ENCODE measurements at places on chromosomes 5 and 9.
A peak's percentile ranks its signal among the peaks of the same experiment; 100 is the strongest.

GRCh38 chr9:20373263-20373662 lies 249.0 kb downstream of the MLLT3 start:
- no peak for DNase-seq

DNA sequence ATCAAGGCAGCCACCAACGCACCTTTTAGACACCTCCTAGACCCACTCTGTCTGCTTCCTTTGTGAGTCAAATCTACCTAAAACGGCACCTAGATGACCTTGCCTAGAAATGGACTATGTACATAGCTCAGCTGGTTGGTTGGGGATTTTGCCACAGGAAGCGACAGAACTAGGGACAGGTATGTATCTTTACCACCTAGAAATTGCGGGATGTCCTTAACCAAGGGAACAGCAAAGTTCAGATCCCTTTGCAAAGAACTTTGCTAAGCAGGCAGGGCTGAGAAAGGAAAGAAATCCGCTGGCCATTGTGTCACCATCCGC lies 2.0 kb upstream of the ENC1 start:
- DNase-seq: no peak

DNA sequence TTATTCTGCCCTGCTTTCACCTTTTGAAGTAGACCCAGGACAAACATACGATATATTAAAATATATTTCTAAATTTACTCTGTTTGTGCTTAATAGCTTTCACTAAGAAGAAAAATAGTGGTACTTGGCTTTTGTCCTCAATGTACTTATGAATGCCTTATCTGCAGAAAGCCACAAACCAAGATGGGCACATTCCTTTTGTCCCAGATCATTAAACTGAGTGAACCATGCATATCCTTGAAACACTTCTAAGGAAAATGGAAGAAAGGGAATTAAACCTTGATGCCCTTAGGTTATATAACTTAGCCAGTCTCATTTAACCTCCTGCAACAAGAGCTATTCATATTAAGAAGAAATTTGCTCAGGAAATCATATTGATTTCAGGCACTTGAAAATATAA lies 553.8 kb upstream of the CDH9 start:
- no peak for DNase-seq

DNA sequence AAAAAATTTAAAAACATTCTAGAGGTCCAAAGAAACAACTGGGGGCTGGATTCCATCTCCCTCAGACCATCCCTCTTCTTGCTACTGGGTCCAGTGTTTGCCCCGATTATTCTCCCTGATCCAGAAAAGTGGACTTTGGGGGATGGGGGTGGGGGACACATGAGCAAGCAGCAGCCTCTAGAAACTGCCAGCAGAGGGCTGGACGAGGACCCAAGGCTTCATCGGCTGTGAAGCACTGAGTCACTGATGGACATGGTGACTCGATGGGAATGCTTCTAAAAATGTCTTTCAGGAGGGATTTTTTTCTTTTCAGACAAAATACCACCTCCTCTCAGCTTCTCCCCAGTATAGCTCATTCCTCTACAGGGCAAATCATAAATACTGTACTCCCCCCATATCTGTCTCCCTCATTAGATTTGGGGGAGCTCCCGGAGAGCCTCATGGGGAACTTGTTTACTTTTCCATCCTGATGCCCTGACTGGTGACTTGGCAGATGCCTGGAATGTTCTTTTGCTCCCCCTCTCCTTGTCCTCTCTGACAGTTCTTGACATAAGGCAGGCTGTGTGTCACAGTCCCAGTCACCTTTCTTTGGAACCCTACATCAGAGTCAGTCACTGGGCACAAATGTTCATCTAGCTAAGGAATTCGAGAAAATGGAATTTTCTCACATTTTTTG lies 67.2 kb upstream of the STC2 start:
- DNase-seq: peak; percentile 31

DNA sequence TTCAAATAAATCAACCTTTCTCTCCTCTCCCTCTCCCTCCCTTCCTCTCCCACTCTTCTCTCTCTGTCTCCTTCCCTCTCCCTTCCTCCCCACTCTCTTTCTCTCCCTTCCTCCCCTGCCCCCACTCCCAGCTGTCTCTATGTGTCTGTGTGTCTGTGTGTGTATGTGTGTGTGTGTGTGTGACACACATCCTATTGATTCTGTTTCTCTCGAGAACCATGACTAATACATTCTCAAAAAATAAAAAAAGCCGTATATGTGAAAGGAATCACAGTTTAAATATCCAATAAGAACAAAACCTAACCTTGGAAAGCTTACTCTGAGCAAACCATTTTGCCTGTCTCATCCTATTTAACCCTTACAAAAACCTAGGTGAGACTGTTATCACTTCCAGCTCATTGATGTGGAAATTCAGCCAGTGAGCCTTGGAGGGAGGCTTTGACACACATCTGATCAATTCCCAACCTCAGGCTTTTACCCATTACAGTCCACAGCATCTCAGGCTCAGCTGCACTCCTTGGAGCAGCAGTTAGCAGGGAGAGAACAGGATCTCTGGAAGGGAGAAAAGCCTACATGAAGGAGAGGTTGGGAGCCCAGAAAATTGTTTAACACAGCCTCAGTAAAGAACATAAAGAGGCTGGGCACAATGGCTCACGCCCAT lies 8.3 kb downstream of the HSD17B3 start:
- DNase-seq: no peak

DNA sequence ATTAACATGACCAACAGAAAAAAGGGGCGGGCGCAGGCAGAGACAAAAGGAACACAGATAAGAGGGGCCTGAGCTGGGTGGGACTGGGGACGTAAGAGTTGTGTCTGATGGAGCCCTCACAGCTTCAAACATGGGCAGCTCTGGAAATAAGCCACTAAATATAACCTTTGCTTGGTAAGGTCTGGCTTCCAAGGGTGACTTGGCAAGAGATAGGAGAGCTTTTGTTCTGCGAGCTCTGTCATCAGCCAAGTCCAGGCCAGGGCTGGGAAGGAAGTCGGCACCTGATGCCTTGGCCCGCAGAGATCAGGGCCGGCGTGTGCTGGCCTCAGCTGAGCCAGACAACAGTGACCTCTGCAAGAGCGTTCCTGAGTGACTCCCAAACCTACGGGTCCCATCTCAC lies 11.8 kb downstream of the TRUB2 start:
- no peak for DNase-seq

- no peak for DNase-seq
Measured at GRCh38 chr5:103217101-103217500, 41.5 kb upstream of the MACIR start.

GRCh38 chr9:9790216-9790872 lies 822.5 kb downstream of the PTPRD start:
- DNase-seq: no peak

- DNase-seq: no peak
Measured at GRCh38 chr5:23223846-23224245, 283.6 kb upstream of the PRDM9 start.

DNA sequence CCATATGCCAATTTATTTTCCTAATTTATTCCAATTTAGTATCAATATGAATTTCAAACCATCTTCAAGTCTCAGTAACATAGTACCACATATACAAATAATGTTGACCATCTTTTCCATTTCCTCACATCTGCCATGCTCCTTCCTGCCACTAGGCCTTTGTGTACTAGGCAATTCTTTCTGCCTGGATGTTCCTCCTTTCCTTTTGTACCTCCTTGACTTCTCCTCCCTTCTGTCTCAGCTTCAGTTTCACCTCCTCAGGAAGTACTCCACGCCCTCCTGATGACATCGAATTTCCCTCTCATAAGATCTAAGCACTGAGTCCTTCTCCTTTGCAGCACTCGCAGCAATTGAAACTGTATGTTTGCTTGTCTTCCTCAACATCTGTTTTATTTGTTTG lies 53.9 kb downstream of the MEF2C start:
- no peak for DNase-seq

DNA sequence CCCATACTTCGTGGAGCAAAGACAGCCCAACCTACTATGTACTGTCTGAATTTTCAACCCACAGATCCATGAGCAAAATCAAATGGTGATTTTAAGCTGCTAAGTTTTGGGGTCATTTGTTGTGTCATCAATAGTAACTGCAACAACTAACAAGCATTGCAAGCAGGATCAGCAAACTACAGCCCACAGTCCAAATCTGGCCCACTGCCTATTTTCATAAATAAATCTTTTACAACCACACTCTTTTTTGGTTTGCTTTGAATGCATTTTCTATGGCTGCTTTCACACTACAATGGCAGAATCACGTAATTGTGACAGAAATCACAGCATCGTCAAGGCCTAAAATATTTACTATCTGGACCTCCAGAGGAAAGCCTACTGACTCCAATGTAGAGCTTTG lies 237.2 kb upstream of the TRIM32 start:
- DNase-seq: no peak

DNA sequence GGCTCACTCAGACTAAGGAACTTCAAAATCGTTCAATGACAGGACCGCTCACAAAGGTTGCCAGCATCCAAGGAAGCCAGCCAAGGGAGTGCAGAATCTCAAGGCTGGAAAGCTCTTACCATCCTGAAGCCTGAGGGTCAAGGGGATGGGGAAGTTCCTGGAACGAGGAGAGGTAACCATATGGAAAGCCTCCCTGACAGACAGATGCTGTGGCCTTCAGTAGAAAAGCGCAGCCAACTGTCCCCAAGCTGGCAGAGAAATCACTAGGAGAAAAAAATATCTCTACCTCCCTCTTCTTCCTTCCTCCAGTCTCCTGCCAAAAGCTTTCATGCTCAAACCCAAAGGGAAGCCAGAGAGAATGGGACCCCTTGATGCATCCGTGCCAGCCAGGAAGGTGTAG lies 90.5 kb upstream of the RANBP3L start:
- no peak for DNase-seq

DNA sequence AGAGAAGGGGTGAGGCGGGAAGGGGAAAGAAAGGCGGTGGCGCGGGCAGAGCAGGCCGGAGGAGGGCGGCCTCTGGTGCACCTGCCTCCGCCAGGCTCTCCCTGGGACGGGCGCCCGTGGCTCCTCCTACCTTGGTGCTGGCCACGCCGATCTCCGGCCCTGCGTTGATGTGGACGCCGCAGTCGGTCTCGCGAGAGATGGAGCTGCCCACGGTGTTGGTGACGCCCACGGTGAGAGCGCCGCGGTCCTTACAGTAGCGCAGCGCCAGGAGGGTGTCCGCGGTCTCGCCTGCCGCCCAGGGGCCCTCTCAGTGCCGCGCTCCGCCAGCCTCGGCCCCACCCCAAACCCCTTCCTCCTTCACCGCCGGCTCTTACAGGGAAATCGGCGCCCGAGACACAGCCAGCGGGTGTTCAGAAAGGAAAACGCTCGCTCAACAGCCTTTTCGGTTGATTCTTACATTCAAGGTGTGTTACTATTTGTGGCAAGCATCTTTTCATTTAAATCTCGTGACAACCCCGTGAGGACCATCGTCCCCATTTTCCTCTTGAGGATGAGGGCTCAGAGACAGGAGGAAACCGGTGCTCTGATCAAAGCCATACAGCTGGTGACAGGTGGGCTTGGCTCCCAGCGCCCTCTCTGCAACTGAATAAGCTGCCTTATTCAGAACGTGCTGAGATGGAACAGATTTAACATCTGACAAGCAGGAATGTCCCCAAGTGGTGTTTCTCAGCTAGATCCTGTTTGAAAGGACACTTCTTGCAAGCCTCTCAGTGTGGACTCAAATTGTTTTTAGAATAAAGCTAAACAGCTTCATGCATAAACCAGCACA lies 22.0 kb upstream of the MAPK9 start:
- no peak for DNase-seq

GRCh38 chr5:13278148-13278547 lies 666.3 kb downstream of the DNAH5 start:
- DNase-seq: no peak

- no peak for DNase-seq
Measured at GRCh38 chr9:95124582-95125367, 192.7 kb downstream of the FANCC start.

DNA sequence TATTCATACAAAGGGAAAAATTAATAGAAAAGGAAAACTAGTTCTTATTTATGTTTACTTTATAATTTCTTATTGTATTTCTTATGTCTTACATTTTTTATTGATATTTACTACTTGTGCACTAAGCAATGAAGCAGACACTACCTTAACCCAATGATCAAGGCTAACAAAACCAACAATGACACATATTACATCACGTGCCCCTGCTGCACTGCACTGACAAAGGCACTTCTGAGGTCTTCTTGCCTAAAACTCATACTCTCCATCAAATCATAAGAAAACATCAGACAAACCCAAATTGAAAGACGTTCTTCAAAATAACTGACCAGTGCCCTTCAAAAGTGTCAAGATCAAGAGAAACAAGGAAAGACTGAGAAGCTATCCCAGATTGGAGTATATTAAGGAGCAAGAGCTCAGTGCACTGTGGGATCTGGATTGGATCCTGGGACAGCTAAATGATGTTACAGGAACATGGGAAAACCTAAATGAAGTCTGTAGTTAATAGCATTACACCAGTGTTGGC lies 230.9 kb downstream of the AUH start:
- no peak for DNase-seq

GRCh38 chr9:87502391-87503221 lies 4.9 kb downstream of the DAPK1 start:
- DNase-seq: no peak

DNA sequence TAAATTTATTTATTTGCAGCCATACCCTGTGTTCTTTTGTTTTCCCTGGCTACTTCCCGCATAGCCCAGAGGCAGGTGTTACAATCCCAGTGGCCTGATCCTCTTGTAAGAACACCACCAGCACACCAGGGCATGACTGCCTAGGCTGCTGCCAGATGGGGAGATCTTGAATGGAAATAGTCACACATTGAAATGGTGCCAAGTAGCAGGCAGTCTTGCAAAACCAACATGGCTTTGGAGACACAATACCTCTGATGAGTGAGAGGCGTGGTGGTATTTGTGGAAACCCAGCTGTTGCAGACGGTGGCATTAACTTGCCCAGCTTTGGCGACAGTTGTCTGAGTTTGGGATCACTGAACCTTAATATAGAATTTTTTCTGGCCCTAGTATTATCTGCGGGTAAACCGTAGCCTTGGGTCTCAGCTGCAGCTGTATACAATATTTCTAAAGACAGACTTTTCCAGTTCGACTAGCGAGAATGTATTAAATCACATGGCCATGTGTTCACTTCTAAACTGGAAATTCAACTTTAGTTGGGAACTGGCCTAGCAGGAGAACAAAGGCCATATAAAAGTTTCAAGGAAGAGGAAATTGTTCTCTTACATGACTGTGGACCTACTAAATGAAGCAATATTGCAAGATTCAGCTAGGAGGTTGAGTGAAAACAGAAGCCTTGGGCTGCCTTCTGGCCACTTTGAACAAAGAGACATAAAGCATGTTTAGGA lies 277.0 kb downstream of the SMARCA2 start:
- no peak for DNase-seq

DNA sequence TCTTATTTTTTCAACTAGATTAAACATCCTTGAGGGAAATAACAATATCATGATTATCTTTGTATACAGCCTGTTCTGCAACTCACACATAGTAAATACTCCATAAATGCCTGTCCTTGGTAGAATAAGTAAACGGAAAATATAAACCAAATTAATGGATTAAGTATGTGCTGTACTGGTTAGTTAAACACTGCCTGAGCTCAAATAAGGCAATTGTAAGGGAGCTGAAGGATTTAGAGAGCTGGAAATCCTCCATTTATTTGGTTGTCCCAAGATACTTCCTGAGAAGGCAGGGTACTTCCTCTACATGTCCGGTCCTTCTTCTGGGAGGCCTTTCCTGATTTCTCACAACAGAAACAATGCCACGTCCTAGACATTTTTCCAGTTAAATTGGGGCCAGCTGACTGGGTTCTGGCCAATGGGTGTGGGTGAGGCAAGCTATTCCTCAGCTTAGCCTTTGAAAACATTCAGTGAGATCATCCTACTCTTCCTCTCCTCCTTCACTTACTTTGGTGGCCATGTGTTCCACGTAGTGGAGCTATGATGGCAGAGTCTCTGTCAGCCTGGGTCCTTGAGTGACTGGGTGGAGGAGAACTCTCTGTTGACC lies 8.5 kb upstream of the C1QTNF3 start:
- no peak for DNase-seq
